Suppressor macrophage (primary cell): ENCODE measurements at places on chromosomes 3 and 15.

DNA sequence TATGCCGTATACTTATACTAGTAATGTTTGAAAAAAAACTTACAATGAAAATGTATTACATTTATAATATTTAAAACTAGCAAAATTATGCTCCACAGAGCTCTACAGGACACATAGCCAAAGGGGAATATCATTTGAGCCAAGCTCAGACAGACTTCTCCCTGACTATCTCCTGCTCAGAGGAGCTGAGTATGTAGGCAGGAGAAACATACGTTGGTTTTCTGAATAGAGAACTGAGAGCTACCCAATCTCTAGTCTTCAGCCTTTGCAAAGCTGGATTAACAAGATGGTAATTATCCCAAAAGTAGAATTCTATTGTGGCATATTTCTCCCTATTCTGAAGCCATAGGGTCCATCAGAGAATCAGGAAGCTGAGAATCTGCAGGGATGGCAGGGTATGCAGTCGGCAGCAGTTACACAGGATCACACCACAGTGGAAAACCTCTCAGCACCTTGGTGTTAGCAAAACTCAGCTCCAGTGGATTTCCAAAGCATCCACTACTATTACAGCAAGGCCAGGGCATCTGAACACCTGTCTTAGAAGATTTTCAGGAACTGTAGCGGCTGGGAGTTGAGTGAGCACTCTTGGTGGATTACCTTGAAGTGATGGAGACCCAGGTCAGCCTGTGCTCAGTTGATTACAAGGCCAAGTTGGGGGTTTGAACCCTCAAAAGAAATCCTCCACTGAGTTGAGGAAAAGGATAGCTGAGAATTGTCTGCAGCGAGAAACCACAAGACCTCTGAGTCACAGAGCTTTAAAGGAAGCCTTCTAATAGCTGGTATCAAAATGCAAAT, 30.1 kb downstream of the GPR15 start:
- no peak for DNase-seq

DNA sequence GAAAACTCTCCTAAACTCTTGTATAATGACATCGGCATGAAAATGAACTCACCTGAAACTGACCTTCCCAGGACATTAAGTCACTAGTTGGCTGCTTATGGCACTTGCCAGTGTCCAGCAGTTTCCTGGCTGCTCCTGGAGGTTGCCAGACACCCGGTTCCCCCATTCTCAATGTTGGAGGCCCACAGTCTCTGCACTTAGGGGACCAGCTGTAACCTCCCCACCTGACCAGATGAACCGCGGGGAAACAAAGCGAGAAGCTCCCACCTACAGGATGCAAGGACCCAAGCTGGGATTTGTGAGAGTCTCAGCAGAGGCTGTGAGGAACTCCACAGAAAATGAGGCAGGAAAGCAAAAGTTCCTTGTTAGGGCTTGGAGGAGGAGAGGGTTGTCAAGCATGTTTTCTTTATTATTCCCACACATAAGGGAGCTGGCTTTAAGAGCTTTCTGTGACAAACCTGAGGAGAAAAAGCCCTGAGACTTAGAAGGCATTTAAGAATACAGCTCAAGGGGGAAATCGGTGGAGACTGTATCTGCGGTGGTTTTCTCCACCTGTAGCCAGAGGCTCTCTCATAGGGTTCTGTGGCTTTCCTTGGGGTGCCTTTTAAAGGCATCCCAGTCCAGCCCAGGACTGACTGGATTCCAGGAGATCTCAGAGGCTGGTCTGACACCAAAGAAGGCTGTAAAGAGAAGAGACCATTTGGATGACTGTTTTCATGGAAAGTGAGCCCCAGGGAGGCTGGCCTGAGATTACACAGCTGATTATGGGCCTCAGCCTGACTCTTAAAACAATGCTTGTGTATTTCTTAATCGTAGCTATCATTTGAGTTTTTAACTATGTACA, 4.6 kb downstream of the TPM1 start:
- DNase-seq, result no peak

DNA sequence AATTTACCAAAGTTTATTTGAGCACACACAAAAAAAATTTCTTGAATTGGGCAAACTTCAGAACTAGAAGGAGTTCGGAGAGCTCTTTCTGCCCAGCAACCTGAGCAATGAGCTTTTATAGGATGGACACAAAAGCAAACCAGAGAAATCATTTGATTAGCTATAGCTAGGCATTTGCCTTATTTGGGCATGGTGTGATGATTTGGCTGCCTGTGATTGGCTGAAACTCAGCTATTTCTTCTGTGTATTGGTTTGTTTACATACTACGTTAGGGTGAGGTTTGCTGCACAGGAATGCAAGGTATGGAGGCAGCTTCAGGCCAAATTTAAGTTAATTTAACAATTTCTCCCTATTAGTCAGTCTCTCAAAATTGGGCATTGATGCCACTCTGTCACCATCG, 65.1 kb downstream of the NEK11 start:
- no peak for DNase-seq

GRCh38 chr3:149288655-149289054, 44.8 kb downstream of the TM4SF18 start:
- no peak for DNase-seq

DNA sequence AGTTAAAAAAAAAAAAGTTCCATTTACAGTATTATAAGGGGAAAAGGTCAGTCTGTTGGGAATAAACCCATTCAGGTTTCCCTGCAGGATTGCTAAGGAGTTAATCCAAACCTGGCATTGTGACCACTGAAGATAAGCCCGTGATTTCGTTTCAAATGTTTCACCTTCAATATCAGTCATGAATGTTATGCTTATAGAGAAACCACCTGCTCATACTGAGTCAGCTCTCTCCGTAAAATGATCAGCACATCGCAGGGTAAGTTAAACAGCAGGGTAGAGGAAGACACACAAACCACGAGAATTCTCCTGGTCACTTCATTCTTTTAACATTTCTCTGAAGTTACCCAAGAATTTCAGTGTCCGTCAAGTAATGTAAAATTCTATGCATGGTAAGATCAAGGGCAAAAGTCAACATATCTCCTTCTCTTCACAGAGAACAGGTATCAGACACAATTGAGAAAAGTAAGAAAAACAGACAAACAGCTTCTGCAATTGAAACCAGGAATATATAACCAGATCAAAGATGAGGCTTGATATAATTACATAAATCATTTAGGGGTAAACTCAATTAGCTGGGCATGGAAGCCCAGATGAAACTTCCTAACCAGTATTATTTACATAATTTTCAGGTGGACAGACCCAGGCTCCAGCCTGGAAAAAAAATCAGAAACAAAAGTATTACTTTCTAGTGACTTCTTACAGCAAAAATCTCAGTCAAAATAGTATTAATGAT, 67.6 kb upstream of the ARHGEF3 start:
- no peak for DNase-seq

- DNase-seq, result no peak
Measured at GRCh38 chr3:150216041-150216811, 191.9 kb upstream of the TSC22D2 start.

- no peak for DNase-seq
Measured at GRCh38 chr3:153889905-153890334, 231.3 kb upstream of the ARHGEF26 start.

GRCh38 chr15:41881920-41882688, 11.7 kb downstream of the SPTBN5 start:
- no peak for DNase-seq

- DNase-seq, result no peak
Measured at GRCh38 chr3:100782348-100782747, 73.1 kb downstream of the TFG start.

DNA sequence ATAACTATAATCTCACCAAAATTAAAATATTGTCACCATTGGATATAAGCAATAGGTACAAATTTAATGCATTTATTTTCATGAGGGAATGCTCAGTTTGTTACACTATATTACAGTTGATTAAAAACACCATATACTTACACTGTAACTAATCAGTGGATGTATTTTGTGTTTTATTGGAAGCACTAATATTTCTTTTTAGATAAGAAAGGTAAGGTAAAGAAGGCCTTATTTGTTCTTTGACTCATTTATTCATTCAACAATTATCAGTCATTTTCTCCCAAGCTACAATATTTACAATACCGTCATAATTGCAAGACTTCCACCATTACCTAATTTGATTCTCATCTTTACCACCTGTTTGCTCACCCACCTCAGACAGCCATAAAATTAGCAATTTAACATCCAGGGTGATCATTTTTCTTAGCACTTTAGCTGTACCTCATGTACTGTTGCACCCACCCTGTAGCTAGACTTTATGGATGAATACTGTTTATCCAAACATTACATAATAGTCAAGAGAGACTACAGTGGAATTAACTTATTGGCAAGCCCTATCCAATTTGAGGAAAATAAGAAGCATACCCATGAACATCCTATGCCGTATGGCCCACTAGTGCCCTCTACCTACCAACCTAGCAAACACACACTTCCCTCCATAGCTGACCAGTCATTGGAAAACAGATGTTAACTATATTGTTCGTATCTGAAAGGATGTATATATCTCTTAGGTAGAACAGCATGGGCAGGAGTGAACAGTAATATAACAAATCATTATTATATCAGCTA, 229.6 kb downstream of the BBX start:
- peak; percentile 29 for DNase-seq

DNA sequence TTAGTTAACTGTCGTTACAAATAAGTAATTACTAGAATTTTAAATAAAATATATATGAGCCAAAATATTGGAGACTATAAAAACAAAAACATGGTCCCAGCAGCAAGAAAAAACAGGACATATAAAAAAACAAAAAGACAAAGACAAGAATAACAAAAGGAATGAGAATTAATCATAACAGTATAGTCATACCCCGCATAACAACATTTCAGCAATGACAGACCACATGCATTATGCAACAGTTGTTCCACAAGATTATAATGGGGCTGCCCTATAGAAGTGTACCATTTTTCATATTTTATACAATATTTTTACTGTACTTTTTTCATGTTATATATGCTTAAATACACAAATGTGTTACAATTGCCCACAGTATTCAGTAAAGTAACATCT, 5.6 kb downstream of the HLTF start:
- no peak for DNase-seq

GRCh38 chr3:147417551-147418295, 8.6 kb downstream of the ZIC1 start:
- no peak for DNase-seq

- DNase-seq, result no peak
Measured at GRCh38 chr15:97096303-97096835, 765.9 kb downstream of the NR2F2 start.

DNA sequence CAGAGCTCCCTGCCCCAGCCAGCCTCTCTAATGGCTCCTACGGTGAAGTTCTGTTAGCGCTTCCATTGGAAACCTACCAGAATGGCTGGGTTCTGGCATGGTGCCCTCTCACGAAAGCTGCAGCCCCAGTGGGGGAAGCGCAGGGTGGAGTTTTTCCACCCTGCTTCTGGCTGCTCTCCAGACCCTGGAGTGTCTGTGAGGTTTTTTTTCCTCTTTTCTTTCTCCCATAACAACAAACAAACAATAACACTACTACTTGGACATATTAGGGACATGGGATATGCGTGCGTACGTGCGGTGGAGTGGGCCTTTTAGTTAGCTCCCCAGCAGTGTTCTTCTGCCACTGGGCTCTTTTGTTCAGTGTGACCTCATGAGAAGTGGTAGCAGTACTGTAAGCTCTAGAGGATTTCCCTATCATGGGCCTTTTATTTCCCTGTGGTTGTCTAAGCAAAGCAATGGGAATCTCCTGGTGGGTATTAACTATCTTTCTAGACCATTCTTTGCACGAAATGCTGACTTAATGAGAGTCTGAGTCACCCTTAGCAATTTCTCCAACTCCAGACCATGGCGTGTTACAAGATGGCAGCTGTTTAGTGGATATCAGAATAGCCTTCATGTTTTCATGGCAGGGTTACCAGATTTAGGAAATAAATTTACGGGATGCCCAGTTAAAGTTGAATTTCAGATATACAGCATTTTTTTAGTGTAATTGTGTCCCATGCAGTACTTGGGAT, 161.9 kb downstream of the FNDC3B start:
- DNase-seq, result peak; percentile 61

DNA sequence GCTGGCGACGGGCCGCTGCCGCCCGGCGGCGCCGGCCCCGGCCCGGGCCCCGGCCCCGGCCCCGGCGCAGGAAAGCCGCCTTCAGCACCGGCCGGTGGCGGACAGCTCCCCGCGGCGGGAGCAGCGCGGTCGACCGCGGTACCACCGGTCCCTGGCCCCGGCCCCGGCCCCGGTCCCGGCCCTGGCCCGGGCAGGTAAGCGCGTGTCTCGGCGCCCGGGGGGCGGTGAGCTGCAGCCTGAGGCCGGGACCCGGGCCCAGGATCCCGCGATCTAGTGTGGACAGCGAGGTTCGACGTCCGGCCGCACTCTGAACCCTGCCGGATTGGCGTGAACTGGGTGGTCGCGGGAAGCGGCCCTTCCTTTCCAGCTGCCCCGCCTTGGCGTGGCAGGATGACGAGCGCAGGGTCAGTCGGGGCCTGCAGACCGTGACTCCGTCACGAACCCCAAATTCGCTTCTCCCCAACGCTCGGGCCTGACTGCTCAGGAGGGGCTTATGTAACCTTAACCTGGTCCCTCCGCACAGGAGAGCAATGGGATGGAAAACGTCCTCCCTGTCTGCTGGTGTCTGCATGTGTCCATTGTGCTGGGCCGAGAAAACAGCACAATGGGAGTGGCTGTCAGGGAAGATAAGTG, 472 bp downstream of the BSN start:
- DNase-seq, result peak; percentile 74
